IgD-negative memory B cell (primary cell): ENCODE measurements at places on chromosomes 2 and 18. TPM values are rescaled to one million over a fixed set of nuclear protein-coding genes. Genes with fewer than 3 reads are reported as not detected.

EFR3B gene
- 0.04 TPM for polyA plus RNA-seq

KLF7 gene
- 17.9 TPM for polyA plus RNA-seq

SPC25 gene
- not detected for polyA plus RNA-seq

RAD51AP2 gene
- polyA plus RNA-seq, result not detected

HJURP gene
- polyA plus RNA-seq, result not detected

CFC1 gene
- not detected for polyA plus RNA-seq

ERLEC1 gene
- polyA plus RNA-seq, result 23.7 TPM

RFX8 gene
- not detected for polyA plus RNA-seq

SFTPB gene
- not detected for polyA plus RNA-seq

GLB1L gene
- polyA plus RNA-seq, result not detected

AQP12B gene
- polyA plus RNA-seq, result not detected

ADAM23 gene
- polyA plus RNA-seq, result not detected

TBR1 gene
- not detected for polyA plus RNA-seq

KCNG2 gene
- polyA plus RNA-seq, result not detected

MDH1B gene
- not detected for polyA plus RNA-seq

FMNL2 gene
- polyA plus RNA-seq, result 0.24 TPM

MAP2 gene
- 3.4 TPM for polyA plus RNA-seq

CHAC2 gene
- 6.8 TPM for polyA plus RNA-seq

BIRC6 gene
- 23.0 TPM for polyA plus RNA-seq

RESP18 gene
- polyA plus RNA-seq, result not detected

FOXD4L1 gene
- not detected for polyA plus RNA-seq

DNAH7 gene
- polyA plus RNA-seq, result 0.11 TPM

ASB18 gene
- not detected for polyA plus RNA-seq

DPYSL5 gene
- polyA plus RNA-seq, result not detected

MALL gene
- not detected for polyA plus RNA-seq

UGT1A4 gene
- not detected for polyA plus RNA-seq

PLB1 gene
- polyA plus RNA-seq, result not detected

RBKS gene
- polyA plus RNA-seq, result 7.5 TPM

NEU2 gene
- not detected for polyA plus RNA-seq

C1QL2 gene
- not detected for polyA plus RNA-seq

UGT1A3 gene
- not detected for polyA plus RNA-seq

MYOM1 gene
- 2.4 TPM for polyA plus RNA-seq

REG3A gene
- polyA plus RNA-seq, result not detected

SERPINB3 gene
- not detected for polyA plus RNA-seq

ZNF521 gene
- polyA plus RNA-seq, result not detected

MOGAT1 gene
- polyA plus RNA-seq, result not detected

IL1B gene
- not detected for polyA plus RNA-seq

NMS gene
- polyA plus RNA-seq, result not detected

HOXD13 gene
- not detected for polyA plus RNA-seq

SCN2A gene
- 0.06 TPM for polyA plus RNA-seq

LOXHD1 gene
- polyA plus RNA-seq, result not detected

HDHD2 gene
- polyA plus RNA-seq, result 46.7 TPM

CHRNA1 gene
- 0.40 TPM for polyA plus RNA-seq

DUSP19 gene
- 0.50 TPM for polyA plus RNA-seq

TRIM43 gene
- not detected for polyA plus RNA-seq

ACAA2 gene
- polyA plus RNA-seq, result 41.7 TPM

PPP1R1C gene
- polyA plus RNA-seq, result not detected

DNAJC5G gene
- not detected for polyA plus RNA-seq

SCRN3 gene
- polyA plus RNA-seq, result 8.1 TPM

TTC32 gene
- 18.3 TPM for polyA plus RNA-seq

VAMP8 gene
- 240 TPM for polyA plus RNA-seq

CHRNG gene
- polyA plus RNA-seq, result not detected
